ENCODE measurements at places on chromosomes 16 and 17. TPM values are rescaled to one million over a fixed set of nuclear protein-coding genes. Genes with fewer than 3 reads are reported as not detected.
A peak's percentile ranks its signal among the peaks of the same experiment; 100 is the strongest.

GRCh38 chr16:78450255-78450654 is 350.8 kb downstream of the WWOX start:
- ATAC-seq: no peak

DNA sequence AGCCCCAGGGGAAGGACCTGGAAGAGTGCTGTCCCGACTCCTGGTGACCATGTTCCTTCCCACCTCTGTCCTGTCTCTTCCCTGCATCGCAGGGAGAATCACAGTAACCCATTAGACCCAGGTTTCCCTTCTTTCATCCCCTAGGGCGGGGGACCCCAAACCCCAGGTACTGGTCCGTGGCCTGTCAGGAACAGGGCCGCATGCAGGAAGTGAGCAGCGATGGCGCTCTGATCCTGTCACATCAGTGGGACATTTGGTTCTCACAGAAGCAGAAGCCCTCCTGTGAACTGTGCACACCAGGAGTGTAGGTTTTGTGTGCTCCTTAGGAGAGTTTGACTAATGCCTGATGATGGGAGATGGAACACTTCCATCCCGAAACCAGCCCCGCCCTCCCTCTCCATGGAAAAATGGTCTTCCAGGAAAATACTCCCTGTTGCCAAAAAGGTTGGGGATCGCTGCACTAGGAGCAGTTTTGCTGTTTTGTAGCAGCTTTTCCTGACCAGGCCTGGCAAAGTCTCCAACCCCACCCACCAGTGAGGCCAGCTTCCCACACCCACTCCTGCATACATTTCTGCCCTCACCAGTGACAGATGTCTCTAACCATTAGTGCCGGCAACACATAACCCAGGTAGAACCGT is 10.5 kb downstream of the MNT start:
- ATAC-seq: no peak

DNA sequence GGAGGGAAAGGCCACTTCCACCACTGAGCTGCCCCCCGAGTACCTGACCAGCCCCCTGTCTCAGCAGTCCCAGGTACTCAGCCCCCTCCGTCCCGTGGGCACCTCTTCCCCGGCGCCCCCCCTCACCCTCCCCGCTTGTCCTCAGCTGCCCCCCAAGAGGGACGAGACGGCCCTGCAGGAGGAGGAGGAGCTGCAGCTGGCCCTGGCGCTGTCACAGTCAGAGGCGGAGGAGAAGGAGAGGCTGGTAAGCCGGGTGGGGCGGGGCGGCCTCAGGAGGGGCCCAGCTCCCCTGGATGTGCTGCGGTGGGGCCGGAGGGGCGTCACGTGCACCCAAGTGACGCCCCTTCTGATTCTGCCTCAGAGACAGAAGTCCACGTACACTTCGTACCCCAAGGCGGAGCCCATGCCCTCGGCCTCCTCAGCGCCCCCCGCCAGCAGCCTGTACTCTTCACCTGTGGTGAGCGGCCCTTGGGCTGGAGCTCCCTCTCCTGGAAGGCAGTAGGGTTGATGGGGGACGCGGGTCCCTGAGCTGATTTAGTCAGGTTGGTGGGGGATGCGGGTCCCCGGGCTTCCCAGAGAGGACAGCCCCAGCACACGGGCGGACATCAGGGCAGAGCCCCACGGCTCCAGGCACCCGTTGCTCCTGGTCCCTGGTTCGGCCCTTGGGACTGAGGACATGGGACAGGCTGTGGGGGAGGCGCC is 9.5 kb upstream of the MRPL12 start:
- ATAC-seq: no peak

SCIMP gene
- total RNA-seq: not detected

GRCh38 chr17:2721603-2722002 is 10.0 kb upstream of the CLUH start:
- ATAC-seq: peak; percentile 86

DNA sequence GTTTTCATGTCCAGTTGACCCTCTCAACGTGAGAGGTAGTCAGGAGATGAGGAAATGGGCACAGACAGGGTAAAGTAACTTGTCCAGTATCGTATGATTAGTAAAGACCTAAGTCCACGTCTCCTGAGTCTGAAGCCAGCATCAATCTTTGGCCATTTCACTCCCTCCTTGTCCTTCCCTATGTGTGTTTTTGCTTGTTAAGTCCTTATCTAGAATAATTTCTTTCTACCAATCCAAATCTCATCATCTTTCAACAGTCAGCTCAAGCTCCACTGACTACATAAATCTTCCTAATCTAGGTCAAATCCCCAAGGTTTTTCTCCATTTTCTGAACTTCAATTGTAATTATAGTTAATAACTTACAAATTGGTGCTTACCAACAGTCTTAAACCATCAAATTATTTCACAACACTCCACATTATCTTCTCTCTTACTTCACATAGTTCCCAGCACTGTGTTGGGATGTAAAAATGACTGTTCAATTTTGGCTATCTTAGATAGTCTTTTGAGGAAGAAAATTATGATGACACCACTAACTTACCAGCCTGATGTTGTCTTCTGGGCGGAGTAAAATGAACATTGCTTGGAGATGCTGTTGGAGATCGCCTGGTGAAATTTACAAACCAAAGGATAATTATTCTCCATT is 72.3 kb upstream of the CORO6 start:
- ATAC-seq: no peak

DNA sequence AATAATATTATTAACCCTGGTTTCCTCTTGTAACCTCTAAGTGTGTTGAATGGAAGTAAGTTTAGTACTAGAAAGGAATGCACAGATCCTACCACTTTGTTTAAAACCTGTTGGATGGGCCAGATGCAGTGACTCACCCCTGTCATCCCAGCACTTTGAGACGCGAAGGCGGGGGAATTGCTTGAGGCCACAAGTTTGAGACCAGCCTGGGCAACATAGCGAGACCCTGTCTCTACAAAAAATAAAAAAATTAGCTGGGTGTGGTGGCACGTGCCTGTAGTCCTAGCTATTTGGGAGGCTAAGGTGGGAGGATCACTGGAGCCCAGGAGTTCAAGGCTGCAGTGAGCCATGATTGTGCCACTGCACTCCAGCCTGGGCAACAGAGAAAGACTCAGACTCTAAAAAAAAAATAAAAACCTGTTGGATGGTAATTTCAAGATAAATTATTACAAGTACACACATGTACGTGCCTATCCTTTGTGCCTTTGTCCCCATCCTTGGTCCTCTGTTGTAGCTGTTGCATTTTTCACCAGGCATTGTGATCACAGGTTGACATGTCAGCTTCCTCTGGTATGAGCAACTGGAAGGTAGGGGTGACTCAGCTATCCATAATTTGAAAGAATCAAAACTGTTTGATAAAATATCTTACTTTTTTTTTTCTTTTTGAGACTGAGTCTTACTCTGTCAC is 30.7 kb upstream of the METTL9 start:
- ATAC-seq: peak; percentile 21

DNA sequence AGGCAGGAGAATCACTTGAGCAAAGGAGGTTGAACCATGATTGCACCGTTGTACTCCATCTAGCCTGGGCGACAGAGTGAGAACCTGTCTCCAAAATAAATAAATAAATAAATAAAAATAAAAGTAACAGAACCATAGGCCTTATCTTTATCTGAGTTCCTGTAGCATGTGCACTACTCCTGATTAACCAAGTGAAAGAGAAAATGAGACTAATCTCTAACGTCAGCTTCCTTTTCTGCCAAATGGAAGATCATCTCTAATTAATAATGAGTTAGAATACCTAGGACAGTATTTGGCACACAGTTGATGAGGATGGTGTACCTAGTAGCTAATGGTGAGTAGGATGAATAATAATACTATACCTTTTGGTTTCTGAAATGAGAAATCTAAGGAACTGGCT is 520.4 kb downstream of the WWOX start:
- no peak for ATAC-seq

DNA sequence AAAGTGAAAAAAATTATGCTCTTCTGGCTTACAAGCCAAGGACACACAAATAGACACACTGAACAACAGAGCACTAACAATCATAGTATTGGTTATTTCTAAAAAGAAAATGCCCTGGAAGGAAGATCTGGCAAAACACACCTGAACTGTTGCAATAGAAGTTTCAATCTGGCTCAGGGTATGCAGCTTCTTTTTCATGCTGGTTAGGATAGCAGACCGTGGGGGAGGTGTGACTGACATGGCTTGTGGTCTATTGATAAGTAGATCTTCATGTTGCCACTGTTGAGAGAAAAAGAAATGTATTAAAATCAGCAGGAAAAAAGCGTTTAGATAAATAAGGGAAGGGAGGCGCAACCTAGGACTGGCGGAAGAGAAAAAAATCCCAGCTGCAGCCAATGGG is 26.5 kb upstream of the ARL6IP1 start:
- no peak for ATAC-seq

DNA sequence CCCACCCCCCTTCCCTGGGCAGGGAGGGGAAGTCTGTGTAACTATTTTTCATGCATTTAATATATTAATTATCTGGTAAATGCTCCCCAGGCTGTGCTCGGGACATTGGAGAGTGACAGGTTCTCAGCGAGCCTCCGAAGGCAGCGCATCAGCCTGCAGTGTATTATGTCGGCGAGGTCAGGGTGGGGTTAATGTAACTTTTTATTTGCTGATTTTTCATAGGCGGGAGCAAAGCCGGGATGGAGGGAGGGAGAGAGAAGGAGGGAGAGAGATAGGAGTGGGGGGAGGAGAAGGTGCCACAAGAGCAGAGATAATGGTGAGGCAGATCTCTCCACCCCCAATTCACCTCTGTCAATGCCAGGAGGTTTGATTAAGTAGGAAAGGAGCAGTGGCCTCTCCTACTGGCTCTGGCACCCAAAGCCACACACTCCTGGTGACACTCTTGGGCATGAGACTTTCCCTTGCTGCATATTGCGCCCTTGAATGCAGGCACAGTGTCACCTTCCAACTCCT is 104.0 kb downstream of the MRM1 start:
- ATAC-seq: no peak

CDH3 gene
- 0.87 TPM for total RNA-seq

CA10 gene
- 0.56 TPM for total RNA-seq

GRCh38 chr17:70905796-70906195 is 736.5 kb downstream of the KCNJ2 start:
- no peak for ATAC-seq

GRCh38 chr17:49996495-49997300 is 1.7 kb upstream of the DLX3 start:
- peak; percentile 33 for ATAC-seq

GRCh38 chr17:14580499-14580898 is 279.6 kb downstream of the HS3ST3B1 start:
- no peak for ATAC-seq

DNA sequence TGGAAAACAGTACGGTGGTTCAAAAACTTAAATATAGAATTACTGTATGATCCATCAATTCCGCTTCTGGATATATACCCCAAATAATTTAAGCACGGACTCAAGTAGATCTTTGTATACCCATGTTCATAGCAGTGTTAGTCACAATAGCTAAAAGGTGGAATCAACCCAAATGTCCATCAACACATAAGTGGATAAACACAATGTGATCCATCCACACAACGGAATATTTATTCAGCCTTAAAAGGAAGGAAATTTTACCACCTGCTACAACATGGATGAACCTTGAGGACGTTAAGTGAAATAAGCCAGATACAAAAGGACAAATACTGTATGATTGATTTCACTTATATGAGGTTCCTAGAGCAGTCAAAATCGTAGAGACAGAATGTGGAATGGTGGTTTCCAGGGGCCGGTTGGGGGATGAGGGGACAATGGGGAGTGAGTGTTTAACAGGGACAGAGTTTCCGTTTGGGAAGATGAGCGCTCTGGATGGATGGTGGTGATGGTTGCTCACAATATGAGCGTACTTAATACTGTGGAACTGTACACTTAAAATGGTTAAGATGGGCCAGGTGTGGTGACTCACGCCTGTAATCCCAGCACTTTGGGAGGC is 5.4 kb upstream of the RNF222 start:
- no peak for ATAC-seq

- no peak for ATAC-seq
Observed at GRCh38 chr17:34259146-34259545, 4.1 kb downstream of the CCL2 start.

DNA sequence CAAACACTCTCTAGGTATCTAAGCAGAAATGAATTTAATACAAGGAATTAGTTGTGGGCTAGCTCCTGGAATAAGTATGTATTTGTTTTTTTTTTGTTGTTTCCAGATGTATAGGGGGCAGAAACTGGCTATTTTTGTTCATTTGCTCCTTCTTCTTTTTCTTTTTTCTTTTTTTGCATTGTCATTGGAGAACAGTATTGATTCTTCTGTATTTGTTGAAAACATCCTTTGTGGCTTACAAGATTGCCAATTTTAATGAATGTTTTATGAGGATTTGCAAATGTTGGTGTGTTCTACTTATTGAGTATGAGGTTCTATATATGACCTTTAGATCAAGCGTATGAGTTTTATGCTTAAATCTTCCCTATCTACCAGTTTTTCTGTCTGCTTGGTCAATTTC is 5.6 kb upstream of the PCTP start:
- no peak for ATAC-seq

EFCAB13 gene
- 3.0 TPM for total RNA-seq

DHRS7C gene
- total RNA-seq: not detected

DNA sequence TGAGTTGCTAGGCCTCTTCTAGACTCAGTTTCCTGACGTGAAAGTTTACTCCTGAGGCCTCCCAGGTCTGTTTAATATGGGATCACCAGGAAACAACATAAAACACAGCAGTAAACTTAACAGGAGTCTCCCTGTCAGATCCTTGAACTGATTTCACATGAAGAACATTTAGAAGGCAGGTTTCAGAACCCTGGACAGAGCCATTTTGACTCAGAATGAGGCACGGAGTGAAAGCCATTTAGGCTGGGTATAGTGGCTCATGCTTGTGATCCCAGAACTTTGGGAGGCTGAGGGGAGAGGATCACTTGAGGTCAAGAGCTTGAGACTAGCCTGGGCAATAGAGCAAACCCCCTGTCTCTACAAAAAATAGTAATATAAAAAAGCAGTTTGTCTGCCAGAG is 289.1 kb downstream of the CA10 start:
- ATAC-seq: no peak

KRTAP4-6 gene
- total RNA-seq: not detected

SCRN2 gene
- 21.8 TPM for total RNA-seq

DNA sequence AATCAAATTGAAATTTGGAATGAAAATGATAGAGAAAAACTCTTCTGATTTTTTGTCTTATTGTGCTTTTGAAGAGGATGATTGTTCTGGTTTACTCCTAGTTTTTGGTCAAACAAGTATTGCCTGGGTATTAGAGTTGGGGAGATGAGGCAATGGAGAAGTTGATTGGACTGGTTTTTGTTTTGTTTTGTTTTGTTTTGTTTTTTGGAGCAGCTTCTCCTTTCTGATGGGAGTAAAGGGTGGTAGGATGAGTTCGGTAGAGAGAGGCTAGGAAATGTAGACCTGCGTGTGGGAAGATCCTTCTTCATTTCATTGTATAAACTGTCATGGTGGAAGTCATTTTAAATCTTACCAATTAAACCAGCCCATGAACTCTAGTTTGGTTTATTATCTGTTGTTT is 17.7 kb downstream of the ATP6V0A1 start:
- no peak for ATAC-seq

- ATAC-seq: no peak
Observed at GRCh38 chr17:57046749-57047148, 38.3 kb upstream of the AKAP1 start.
